Epithelial cell of proximal tubule (primary cell): ENCODE measurements at places on chromosomes 5 and 9.

GRCh38 chr5:147733075-147733474 is 49.5 kb downstream of the JAKMIP2 start:
- no peak for DNase-seq

DNA sequence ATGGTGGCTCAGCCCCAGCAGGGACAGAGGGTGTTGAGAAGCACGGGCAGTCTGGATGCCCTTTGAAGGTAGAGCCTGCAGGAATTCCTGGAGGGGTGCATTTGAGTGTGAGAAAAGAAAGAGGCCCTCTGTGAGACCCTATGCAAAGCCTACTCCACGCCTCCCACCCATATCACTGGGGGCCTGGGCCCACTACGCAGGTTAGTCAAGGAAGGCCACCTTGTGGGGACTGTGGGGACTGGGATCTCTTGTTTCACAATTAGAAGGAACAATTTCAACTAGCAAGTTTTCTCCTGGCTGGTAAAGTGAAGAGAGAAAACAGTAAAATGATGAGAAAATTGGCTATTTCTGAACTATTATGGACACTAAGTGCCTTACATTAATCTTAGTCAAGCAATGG is 486.2 kb upstream of the DAP start:
- DNase-seq, result no peak

DNA sequence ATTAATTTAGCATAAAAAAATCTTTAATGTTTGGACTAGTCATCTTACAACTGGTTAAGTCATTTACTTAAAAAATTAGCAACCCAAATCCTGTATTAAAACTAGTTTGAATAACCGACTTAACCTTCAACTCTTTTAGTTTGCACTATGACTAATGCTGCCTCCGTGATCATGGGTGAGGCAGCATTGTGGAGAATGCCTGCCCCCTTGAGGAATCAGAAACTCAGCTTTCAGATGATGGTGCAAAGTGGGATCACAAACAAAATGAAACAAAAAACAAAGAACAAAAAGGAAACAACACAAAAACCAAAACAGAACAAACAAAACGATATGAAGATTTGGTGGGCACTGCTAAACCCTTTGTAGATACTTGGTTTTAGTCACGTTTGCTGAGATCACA is 127.0 kb upstream of the PALM2AKAP2 start:
- DNase-seq, result no peak

GRCh38 chr9:34070606-34071324 is 22.1 kb upstream of the UBAP2 start:
- DNase-seq, result no peak

DNA sequence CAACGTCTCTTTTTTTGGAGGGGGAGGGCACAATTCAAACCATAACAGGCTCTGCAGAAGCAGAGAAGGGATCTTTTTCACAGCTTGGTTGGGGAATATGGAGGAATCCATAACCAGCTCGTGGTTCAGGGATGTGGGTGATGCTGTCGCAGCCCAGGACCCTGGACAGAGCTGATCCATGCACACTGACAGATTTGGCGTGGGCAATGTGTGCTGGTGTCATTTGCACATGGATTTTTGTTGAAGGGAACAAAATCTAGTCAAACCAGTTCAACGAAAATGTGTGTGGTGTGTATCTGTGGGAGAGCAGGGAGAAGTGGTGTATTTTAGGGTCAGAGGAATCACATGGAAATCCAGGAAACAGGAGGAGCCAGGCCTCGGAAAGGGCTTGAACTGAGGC is 4.2 kb downstream of the DOCK2 start:
- DNase-seq, result no peak

- DNase-seq, result no peak
Observed at GRCh38 chr5:88683506-88684135, 199.4 kb downstream of the MEF2C start.

GRCh38 chr5:168947212-168947868 is 353.6 kb downstream of the SLIT3 start:
- DNase-seq, result no peak

- no peak for DNase-seq
Observed at GRCh38 chr5:79983618-79984017, 7.4 kb downstream of the MTX3 start.

GRCh38 chr9:125147401-125147951 is 4.1 kb upstream of the SCAI start:
- DNase-seq, result no peak

DNA sequence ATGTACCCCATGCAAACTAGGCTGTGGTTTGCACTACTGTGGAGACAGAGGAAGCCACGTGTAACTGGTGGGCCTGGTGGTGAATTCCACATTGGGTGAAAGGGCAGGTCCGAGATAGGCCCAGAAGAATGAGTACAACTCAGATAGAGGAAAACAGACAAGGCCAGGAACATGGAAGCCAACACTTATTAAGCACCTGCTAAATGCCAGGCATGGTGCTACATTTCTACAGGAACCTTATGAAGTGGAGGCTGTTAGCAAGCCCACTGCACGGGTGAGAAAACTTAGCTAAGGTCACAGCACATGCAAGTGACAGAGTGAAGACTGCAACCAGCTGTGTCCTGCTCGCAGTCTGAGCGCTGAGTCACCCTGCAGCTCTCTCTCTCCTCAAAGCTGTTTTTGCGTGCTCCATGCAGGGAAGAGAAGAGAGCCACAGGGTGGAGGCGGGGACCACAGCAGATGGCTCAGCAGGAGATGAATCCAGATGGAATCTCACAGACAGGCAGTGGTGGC is 65.5 kb upstream of the SPTLC1 start:
- peak; percentile 3 for DNase-seq

DNA sequence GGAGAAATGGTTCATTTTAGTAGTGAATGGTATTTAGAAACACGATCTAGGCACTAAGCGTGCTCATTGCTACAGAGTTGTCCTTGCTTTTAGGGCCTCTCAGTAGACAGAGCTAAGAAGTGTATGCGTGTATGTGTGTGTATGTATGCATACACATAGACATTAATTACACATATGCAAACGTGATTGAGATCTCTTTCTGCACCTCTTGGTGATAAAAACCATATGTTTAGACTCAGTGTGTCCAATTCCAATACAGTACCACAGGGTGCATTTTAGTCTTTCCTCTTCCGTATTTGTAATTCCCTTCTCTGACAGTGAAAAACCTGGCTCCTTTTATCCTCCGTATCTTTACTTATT is 13.1 kb downstream of the TRIO start:
- no peak for DNase-seq

- DNase-seq, result no peak
Observed at GRCh38 chr9:111598733-111599091, 735 bp downstream of the PTGR1 start.

DNA sequence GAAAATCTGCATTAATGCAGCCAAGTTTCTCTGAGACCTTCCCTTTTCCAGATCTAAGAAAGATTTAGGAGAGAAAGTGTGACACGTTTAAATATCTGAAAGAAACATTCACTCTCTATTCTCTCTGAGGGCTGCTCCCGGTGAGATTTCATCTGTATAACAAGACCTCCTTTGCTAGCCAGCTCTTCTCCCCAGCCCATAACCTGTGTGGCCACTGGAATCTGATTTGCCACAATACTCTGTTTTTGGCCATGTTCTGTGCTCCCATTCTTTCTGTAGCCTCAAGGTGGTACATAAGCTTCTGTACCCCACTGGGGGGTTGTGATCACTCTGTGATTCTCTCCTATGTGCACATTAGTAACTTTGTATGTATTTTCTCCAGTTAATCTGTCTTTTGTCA is 291.0 kb upstream of the SEMA6A start:
- DNase-seq, result no peak

DNA sequence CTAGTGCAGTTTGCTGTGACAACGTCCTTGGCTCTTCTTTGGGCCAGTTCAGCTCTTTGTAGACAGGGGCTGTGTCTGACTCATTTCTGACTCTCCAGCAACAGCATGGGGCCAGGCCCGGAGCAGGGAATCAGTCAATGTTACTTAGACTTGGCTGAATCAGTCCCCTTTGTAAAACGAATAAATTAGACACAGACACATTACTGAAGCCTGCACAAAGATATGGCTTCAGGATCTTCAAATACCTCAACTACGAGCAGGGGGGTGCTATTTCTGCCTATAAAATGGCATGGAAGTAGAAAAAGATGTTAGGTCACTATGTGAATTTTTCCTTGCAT is 204.7 kb downstream of the TTLL11 start:
- no peak for DNase-seq

- DNase-seq, result peak; percentile 99
Observed at GRCh38 chr9:69093471-69094103, 58.0 kb downstream of the FXN start.

DNA sequence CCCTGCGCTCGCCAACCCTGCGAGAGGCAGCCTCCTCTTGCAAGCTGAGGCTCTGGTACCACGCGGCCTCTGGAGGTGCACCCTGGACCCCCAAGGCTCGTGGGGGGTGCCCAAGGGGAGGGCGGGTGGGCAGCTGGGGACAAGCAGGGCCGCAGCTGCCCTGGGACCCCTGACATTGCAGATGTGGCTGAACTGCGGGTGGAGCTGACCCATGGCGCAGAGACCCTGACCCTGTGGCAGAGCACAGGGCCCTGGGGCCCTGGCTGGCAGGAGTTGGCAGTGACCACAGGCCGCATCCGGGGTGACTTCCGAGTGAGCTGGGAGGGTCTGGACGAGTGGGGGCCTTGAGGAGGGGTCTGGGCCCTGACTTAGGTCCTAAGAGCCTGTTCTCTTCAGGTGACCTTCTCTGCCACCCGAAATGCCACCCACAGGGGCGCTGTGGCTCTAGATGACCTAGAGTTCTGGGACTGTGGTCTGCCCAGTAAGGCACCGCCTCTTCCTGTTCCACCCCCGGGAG is 1.5 kb downstream of the MAMDC4 start:
- no peak for DNase-seq

GRCh38 chr9:35685506-35685905 is 4.2 kb downstream of the TPM2 start:
- no peak for DNase-seq

DNA sequence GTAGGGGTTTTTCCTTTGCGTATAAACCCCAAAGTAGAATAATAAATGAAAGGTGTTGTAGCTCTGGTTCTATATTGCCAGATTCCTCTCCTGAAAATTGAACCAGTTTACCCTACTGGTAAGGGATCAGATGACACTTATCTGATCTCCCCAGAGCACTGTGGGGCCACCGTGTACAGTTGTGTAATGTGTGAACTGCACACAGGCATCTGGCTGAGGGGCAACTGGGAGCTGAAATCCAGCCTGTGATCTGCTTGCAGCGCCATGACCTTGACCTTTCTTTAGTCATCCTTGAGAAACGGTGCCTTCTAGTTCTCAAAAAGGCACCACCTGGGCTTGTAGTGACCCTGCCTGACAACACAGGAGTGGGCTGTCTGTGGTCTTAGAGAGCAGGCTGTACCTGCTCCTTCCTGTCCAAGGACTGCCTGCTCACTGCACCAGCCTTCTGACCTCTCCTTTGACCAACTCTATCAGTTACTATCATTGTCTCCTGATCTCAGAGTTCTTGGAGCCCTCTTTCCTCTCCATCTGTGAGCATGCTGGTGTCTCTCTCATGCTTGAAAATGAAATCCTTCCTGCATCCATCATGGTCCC is 40.2 kb downstream of the PDE6A start:
- no peak for DNase-seq

GRCh38 chr9:116952436-116952810 is 265.3 kb downstream of the TRIM32 start:
- no peak for DNase-seq

DNA sequence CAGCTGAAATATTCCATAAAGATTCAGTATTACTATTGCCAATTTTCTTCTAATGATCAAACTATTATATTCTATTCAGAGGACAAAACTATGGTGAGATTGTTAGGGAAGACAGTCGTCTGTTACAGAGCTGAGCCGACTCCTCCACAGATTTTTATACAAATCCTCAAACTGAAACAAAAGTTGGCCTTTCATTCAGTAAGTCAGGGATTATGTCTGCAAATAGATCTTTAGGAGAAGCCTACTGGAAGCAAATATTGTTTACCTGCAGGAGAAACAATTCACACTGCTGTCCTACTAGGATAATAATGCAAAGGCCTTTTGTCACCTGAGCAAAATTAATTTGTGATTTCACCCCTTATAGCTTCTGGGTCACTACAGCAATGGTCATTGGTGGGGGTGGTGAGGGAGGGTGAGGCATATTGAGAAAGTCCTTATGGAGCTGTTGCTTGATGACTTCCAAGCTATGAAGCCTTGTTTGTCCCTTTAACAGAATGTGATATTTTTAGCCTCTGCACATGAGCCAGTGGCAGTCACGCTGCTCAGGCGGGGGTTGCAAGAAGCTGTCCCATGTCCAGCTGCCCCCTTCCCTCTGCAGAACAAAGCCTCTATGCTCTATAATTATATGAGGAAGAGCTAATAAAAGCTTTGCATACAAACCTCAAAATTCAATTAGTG is 200.5 kb upstream of the KLF9 start:
- DNase-seq, result no peak

GRCh38 chr5:146799231-146799630 is 79.3 kb downstream of the PPP2R2B start:
- DNase-seq, result no peak

GRCh38 chr5:11387382-11387781 is 516.9 kb downstream of the CTNND2 start:
- no peak for DNase-seq

- peak; percentile 91 for DNase-seq
Observed at GRCh38 chr9:83220730-83221129, 157.8 kb upstream of the RASEF start.

DNA sequence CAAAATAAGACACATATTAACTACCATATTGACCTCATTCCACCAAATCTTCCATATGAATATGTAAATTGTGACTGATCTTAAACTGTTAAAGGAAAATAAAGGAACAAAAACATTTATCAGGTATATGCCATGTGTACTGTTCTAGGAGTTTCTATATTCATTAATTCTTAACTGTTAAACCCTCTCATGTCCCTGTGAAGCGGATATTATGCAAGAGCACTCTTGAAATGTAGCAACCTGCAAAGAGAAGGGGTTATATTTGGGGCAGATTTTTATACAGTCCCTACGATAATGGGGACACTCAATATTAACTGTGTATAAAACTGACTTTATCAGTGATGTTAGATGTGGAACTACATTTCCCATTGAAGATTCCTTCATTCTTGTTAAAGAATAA is 184.9 kb upstream of the OR13F1 start:
- no peak for DNase-seq
